ENCODE measurements at places on chromosomes 16 and 17.

DNA sequence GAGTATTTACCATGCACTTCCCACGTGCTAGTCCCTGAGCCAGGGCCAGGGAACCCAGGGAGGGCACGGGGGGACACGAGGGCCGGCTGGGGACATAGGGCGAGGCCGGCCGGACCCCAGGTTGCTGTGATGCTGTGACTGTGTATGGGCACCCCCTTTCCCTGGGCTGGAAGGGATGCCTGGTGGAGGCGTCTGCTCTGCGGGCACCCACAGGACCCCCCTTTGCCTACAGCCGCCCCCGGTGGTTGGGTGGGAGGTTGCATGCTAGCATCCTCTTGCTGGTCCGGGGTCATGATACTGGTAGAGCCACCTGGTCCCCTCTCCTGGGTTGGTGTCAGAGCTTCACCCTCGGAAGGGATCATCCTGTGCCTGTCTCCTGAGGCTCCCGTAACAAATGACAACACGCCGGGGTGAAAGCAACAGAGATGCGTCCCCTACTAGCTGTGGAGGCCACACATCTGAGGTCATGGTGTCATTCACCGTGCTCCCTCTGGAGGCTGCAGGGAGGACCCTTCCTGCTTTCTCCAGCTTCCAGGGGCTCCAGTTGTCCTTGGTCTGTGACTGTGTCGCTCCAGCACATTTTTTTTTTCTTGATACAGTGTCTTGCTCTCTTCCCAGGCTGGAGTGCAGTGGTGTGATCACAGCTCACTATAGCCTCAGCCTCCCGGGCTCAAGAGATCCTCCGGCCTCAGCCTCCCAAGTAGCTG, 3.1 kb upstream of the CIAO3 start:
- H3K27ac ChIP-seq, result no peak overlapping the region
- no peaks in the 10 kb centered on the region for H3K36me3 ChIP-seq
- H3K4me1 ChIP-seq, result peaks cover 10% of the 10 kb centered on the region
- no peak for DNase-seq
- no peak overlapping the region for H3K4me3 ChIP-seq
- no peaks in the 10 kb centered on the region for H3K27me3 ChIP-seq

GRCh38 chr17:27633312-27634025, 2.5 kb downstream of the LGALS9 start:
- H3K4me1 ChIP-seq, result peaks cover 18% of the 10 kb centered on the region
- H3K27ac ChIP-seq, result no peak overlapping the region
- H3K27me3 ChIP-seq, result no peaks in the 10 kb centered on the region

DNA sequence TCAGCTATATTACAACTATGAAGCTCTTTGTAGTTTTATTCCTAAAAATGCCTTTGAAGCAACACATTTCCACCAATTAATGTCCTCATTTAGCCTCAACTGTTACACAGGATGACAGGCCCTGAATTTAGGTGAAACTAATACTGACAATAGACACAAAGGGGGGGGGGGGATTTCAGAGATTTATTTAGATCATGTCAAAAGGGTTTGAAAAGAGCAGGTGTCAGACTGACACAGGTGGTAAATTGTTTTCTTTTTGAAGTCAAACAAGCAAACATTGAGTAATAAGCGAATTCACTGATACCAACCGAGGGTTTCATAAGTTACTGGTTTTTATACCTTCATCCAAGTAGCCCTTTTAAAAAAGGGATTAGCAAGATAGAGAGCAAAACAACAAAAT, 40.8 kb downstream of the KANSL1 start:
- H3K36me3 ChIP-seq, result no peaks in the 10 kb centered on the region
- H3K4me1 ChIP-seq, result peaks cover 90% of the 10 kb centered on the region
- peak overlapping the region; percentile 12 for H3K27ac ChIP-seq
- no peak overlapping the region for H3K4me3 ChIP-seq

DNA sequence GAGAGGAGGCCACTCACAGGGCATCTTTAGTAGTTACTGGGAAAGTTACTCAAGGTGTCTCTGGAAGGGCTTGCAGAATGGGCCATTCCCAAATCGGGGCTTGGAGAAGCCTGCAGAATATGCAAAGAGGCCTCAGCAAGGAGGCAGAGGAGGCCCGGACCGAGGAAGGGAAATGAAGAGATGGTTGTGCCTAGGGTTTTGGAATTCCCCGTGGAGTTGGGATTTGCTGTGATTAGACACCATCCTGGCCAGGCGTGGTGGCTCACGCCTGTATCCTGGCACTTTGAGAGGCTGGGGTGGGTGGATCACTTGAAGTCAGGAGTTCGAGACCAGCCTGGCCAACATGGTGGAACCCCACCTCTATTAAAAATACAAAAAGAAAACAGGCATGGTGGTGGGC, 193.0 kb downstream of the IRF8 start:
- no peaks in the 10 kb centered on the region for H3K27me3 ChIP-seq
- no peak overlapping the region for H3K4me3 ChIP-seq
- no peaks in the 10 kb centered on the region for H3K4me1 ChIP-seq
- no peak for DNase-seq
- H3K27ac ChIP-seq, result no peak overlapping the region

DNA sequence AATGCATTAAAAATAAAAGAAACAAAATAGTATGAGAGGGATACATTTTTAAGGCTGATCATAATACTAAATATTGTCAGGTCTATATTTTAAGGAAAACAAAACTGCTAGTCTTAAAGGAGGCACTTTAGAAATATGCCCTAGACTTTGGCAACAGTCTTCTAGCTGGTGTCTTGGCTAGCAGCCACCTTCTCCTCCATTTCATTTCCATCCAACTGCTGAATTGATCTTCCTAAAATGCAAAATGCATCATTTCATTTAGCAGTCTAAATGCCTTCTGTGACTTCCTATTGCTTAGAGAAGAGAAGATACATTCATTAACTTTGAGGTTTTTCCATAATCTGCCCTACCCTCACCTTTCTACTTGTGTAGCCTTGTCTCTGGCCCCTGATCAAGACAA, 1404.1 kb downstream of the CDH11 start:
- H3K36me3 ChIP-seq, result no peaks in the 10 kb centered on the region
- no peak for DNase-seq
- no peak overlapping the region for H3K4me3 ChIP-seq
- no peaks in the 10 kb centered on the region for H3K4me1 ChIP-seq
- no peaks in the 10 kb centered on the region for H3K27me3 ChIP-seq
- H3K27ac ChIP-seq, result no peak overlapping the region

- H3K27me3 ChIP-seq, result no peaks in the 10 kb centered on the region
- no peak overlapping the region for H3K27ac ChIP-seq
- no peak for DNase-seq
- no peak overlapping the region for H3K4me3 ChIP-seq
Observed at GRCh38 chr16:53805113-53805512, 101.2 kb downstream of the FTO start.

DNA sequence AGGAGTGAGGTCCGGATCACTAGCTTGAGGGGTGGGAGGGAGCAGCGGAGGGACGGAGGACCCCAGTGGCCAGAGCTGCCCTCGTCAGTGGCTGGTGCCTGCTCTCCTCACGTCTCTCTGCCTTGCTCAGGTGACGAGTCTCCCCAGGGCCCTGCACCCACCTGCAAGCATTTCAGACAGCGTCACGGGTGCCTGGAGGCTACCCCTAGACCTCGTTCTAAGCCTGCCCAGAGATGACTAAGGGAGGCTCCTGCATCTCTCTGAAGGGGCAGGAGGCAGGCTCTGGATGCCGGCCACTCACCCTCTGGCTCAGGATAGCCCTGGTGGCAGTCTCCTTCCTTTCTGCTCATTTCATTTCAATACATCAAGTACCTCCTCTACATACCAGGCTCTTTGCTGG, 68.8 kb downstream of the MRC2 start:
- H3K36me3 ChIP-seq, result no peaks in the 10 kb centered on the region
- H3K4me3 ChIP-seq, result no peak overlapping the region
- H3K27ac ChIP-seq, result no peak overlapping the region
- H3K27me3 ChIP-seq, result no peaks in the 10 kb centered on the region
- DNase-seq, result no peak

DNA sequence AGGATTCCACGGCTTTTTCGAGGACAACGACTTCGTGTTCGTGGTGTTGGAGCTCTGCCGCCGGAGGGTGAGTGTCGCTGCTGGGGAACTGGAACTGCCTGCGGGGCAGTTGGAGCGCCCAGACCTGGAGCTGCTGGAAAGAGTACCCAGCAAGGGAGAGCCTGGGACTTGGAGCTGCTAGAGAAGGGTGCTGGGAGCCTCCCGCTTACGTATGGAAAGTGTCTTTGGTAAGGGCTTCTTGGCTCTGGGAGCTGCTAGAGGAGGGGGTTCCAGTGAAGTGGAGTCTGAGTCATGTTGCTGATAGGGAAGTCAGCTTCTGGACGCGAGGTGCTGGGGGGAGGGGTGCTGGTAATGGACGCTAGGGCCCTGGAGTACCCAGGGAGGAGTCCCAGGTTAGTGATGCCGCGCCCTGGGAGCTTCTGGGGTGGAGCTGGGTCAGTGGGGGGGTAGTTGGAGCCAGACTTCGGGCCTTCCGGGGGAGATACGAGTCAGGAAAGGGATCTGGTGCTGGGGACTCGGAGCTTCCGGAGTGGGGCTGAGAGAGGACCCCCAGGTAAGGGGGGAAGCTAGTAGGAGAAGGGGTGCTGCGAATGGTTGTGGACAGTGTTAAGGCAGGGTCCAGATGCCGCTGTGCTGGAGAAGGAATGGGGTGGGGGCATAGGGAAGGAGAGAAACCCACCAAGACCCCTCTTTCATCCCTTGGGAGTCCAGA, 741 bp downstream of the PLK1 start:
- H3K36me3 ChIP-seq, result no peaks in the 10 kb centered on the region
- H3K27ac ChIP-seq, result peak overlapping the region; percentile 39
- H3K4me1 ChIP-seq, result peaks cover 10% of the 10 kb centered on the region
- peak overlapping the region; percentile 80 for H3K4me3 ChIP-seq
- DNase-seq, result no peak

DNA sequence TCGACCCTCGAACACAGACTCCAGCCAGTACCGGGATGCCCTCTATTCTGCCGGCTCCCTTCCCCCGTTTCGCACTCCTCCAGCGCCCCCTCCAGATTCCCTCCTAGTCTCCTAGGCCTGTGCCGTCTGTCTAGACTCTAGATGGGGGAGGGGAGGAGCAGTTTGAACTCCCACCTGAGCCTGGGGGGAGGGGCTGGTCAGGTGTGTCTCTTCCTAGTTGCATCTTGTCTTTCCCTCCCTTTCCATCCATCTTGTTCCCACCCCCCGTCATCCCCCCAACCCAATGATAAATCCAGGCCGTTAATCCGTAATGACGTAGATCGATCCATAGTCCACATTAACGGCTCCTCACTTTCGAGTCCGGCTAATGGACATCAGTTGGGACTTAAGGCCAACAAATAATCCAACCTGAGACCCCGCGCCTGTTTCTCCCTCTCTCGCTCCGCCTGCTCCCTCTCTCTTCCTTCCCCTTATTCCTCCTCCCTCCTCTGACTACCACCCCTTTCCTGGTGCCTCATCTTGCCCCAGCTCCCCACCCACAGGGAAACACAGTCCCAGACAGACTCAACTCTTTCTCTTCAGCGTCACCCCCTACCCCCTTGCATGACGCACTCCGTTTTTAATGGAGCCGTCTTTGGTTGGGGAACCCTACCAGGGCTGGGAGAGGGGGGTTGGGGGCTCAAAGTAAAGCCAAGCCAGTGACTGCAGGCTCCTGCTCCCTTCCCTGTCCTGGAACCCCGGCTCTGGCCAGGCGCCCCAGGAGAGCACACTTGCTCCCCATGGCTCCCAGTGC, 3.4 kb upstream of the HOXB5 start:
- H3K4me3 ChIP-seq, result peak overlapping the region; percentile 53
- peaks cover 24% of the 10 kb centered on the region for H3K27me3 ChIP-seq
- H3K27ac ChIP-seq, result no peak overlapping the region
- no peak for DNase-seq
- H3K4me1 ChIP-seq, result peaks cover 40% of the 10 kb centered on the region

DNA sequence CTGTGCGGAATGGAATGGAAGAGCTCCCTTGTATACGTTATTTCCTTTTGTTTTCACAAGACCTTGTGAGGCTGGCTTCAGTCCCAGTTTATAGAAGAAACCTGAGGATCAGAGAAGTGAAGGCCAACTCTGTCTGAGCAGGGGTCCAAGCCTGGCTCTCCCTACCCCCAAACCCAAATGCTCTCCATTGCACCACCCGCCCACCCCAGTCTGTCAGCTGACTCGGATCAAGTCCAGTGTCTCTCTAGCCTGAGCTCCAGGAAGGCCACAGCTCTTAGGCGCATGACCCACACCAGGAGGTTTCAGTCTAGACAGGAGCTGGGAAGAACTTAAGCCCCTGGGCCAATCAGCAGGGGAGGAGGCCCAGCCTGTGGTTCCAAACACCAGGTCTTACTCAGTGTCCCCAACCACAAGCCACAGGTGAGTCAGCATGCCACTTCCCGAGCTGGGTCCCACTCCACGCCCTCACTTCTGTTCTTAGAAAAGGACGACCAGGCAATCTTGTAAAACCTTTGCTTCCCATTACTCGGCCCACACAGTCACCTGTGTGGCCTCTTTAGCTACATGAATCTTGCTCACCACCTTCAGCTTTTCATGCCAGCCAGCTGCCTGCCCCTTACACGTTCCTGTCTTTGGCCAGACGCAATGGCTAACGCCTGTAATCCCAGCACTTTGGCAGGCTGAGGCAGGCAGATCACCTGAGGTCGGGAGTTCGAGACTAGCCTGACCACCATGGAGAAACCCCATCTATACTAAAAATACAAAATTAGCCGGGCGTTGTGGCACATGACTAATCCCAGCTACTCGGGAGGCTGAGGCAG, 27.8 kb downstream of the TK2 start:
- peaks cover 73% of the 10 kb centered on the region for H3K4me1 ChIP-seq
- H3K36me3 ChIP-seq, result no peaks in the 10 kb centered on the region

- H3K4me1 ChIP-seq, result no peaks in the 10 kb centered on the region
- DNase-seq, result no peak
- no peaks in the 10 kb centered on the region for H3K36me3 ChIP-seq
- H3K27ac ChIP-seq, result no peak overlapping the region
Observed at GRCh38 chr16:20289571-20289970, 37.7 kb downstream of the GP2 start.

GRCh38 chr16:17548825-17549224, 78.1 kb upstream of the XYLT1 start:
- no peaks in the 10 kb centered on the region for H3K4me1 ChIP-seq
- no peak overlapping the region for H3K27ac ChIP-seq
- no peaks in the 10 kb centered on the region for H3K36me3 ChIP-seq
- no peak for DNase-seq
- H3K27me3 ChIP-seq, result no peaks in the 10 kb centered on the region
- no peak overlapping the region for H3K4me3 ChIP-seq

GRCh38 chr17:70892527-70892926, 723.2 kb downstream of the KCNJ2 start:
- H3K27ac ChIP-seq, result no peak overlapping the region
- no peaks in the 10 kb centered on the region for H3K36me3 ChIP-seq
- no peaks in the 10 kb centered on the region for H3K4me1 ChIP-seq
- no peaks in the 10 kb centered on the region for H3K27me3 ChIP-seq
- no peak overlapping the region for H3K4me3 ChIP-seq

All from naive thymus-derived CD4-positive, alpha-beta T cell (primary cell).